ENCODE measurements at places on chromosomes 12 and 14. TPM values are rescaled to one million over a fixed set of nuclear protein-coding genes. Genes with fewer than 3 reads are reported as not detected.

- DNase-seq, result no peak
Observed at GRCh38 chr12:6735448-6736191, 11.8 kb downstream of the COPS7A start.

DNA sequence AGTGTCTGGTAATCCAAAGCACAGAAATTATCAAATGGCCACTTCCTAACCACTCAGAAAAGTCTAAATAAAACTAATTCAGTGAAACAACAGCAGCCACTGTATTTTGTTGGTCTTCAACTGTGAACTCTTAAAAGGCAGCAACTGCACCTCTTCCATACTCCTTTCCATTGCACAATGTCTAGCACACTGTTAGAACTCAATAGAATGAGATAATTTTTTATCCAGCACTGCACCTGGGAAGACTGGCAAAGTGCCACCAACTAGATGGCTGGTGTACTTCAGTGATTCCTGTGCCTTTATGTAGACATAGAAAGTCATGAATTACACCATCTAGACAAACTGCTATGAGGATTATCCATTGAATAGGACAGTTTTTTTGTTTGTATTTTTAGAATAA lies 26.2 kb downstream of the LGR5 start:
- DNase-seq, result no peak

DNA sequence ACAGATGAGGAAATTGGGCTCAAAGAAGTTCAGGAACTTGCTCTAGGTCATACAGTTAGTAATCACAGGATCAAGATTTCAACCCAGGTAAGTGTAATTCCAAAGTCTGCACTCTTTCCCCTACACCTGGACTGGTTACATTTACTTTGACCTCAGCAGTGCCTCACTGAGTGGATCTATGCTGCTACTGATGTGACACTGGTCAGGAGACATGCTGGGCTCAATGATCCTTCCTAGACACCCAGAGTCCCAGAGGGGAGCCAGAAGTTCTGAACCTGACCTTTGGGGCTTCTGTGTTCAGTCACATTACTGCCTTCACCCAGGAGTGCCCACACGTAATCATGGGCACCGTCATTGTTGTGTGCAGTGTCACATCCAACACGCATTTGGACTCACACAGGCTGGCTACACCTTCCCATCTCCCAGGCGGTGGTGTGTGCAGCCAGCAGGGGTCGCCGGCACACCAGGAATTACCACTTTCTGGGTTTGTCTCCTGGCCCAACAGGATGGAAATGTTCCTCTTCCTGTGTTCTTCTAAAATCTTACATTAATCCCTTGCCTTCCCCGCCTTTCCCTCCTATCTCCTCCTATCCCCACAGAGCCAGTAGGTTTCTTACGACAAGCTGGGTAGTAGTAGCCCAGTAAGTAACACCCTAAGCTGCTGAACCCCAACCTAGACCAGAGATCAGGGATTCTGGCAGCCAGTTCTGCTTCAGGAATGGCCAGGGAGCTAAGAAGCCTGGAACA lies 25.6 kb downstream of the CALCOCO1 start:
- DNase-seq, result no peak

GRCh38 chr12:1517734-1518525 lies 76.5 kb downstream of the FBXL14 start:
- DNase-seq, result no peak

Gene E2F7
- total RNA-seq, result 25.2 TPM

DNA sequence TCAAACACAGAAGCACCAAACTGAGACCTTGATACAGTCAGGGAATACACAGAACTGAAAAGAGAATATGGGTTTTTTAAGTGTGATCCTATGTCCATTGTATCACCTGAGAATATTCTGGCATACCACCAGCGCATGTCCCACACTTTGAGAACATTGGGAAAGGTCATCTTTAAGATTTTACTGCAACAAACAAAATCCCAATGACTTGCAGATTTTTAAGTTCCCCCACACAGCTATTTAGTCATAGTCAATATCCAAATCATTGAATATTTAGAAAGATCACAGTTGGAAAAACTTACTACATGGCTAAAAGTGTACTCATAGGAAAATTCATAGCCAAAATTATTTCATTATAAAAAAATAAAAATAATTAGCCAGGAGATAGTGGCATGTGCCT lies 54.5 kb downstream of the TRPV4 start:
- DNase-seq, result no peak

DNA sequence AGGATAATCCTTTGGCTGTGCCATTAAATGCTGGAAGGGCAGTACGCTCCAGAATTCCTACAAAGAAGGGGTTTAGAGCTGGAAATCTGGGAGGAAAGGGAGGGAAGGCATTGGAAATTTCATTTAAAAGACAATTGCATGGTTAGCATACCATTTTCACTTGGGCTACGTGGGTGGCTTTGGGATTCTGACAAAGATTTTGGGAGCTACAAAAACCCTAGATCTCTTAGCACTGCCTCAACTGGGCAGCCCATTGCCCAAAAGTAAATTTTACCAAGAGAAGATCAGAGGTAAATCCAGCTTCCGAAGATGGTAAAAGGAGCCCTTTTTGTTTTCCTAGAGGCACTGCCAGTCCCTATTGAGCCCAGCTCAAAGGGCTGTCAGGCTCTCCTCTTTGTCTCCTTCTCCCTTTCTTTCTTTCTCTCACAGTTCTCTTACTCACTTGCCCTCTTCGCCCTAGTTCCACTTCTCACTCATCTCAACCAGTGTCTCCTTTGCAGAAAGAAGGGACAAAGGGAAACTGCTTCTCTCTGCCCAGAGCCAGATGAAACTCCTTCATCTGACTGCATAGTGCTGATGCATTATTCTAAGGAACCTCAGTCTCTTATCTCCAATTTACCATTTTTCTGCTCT lies 125.4 kb upstream of the PLEKHA5 start:
- no peak for DNase-seq

- DNase-seq, result peak; percentile 37
Observed at GRCh38 chr14:104105822-104106470, 20.4 kb downstream of the ASPG start.

- DNase-seq, result no peak
Observed at GRCh38 chr14:61034416-61035120, 53.5 kb downstream of the SLC38A6 start.

Gene BCL7A
- total RNA-seq, result 12.7 TPM

GRCh38 chr12:126960709-126961108 lies 1306.3 kb upstream of the TMEM132C start:
- DNase-seq, result no peak

GRCh38 chr12:3913278-3913677 lies 40.1 kb upstream of the PARP11 start:
- no peak for DNase-seq

DNA sequence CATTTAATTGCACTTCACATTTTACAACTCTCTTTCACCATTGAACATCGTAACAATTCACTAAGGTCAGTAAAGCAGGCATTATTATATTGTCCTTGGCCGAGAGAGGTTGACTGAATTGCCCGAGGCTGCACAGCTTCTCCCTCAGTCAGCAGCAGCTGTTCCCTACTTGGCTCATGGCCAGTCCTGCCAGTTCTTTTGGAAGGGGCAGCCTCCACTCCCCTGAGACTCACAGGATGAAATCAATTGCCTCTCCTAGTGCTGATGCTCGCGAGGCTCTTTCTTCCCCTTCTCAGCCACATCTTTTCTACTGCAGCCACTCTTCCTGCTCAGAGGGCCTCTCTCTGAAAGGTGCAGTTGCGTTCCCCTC lies 79.9 kb upstream of the KCNA1 start:
- no peak for DNase-seq

- no peak for DNase-seq
Observed at GRCh38 chr14:91232052-91232451, 12.5 kb downstream of the GPR68 start.

Gene CCDC60
- 0.78 TPM for total RNA-seq

- no peak for DNase-seq
Observed at GRCh38 chr14:56895154-56895553, 84.9 kb upstream of the OTX2 start.
